ENCODE measurements at places on chromosomes 13 and 19.

DNA sequence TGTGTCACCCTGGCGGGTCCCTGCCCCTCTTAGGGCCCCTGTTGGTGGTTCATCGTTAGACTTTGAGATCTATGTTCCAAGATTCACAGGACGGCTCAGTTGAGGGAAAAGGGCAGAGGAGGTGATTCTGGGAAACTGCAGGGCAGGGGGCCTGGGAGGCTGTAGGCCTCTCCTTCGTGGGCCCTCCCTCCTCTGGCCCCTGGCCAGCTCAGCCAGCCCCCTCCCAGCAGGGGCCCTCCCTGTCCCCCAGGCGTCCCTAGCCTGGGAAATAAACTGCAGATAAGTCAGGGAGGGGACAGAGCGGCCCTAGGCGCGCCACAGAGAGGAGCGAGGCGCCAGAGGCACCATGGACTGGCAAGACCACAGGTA is 6.5 kb downstream of the HIF3A start:
- H3K4me1 ChIP-seq = peaks cover 41% of the 10 kb centered on the region
- no peak overlapping the region for H3K27ac ChIP-seq
- no peaks in the 10 kb centered on the region for H3K36me3 ChIP-seq
- H3K4me3 ChIP-seq = no peak overlapping the region
- H3K27me3 ChIP-seq = no peaks in the 10 kb centered on the region

DNA sequence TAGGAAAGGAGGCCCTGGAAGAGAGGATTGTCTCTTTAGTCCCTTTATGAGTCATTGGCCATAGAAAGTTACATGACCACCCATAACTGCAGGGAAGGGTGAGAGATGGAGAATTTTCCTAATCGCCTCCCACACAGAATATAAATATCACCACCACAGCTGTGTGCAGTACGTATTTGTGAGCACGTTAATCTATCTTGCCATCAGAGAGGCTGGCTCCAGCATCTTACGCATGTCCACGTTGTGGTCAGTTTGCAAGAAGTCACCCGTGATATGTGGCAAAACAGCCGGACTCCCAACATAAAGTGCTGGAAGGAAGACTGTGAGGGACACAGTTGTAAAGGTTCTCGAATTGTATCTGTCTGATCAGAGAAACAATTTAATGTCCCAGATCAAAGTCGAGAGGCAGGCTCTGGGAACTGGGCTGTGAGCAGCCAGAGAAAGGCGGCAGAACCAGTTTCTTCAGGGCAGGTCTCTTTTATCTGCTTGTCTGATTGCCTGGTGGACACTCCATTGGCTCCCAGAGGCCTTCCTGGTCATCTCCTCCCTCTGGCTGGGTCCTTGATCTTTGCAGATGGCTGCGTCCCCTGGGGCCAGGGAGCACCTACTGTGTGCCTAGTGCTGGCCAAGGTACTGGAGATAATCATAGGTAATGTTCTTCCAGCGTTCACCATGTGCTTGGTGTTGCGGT is 74.9 kb downstream of the SIPA1L3 start:
- H3K27ac ChIP-seq = peak overlapping the region; percentile 17
- H3K4me1 ChIP-seq = peaks cover 29% of the 10 kb centered on the region
- no peak overlapping the region for H3K4me3 ChIP-seq
- H3K36me3 ChIP-seq = no peaks in the 10 kb centered on the region

DNA sequence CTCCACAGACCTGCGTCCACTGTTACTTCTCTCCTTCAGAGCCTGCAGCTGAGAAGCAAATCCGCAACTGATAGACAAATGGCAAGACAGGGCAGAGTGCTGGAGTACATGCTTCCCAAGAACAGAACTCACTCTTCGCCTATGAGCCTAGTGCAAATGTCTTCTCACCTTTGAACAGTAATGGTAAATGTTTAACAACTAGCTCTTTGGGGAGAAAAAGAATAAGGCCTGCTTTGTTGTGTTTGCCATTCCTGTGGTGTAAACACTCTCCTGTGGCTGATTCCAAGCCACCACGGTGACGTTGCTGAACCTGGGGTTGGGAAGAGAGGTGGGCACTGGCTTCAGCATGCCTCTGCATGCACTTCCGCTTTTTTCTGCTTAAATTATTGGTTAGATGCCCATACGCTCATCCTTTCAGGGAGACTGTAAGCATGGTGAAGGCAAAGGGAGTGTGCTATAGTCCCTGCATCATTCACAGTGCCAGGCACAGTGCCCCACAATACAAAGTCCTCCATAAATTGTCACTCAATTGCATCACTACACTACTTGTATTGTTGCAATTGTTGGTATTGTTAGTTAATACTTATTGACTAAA is 28.1 kb upstream of the GTF3A start:
- no peaks in the 10 kb centered on the region for H3K27me3 ChIP-seq
- H3K4me1 ChIP-seq = peaks cover 10% of the 10 kb centered on the region
- H3K27ac ChIP-seq = no peak overlapping the region

- H3K36me3 ChIP-seq = no peaks in the 10 kb centered on the region
- no peaks in the 10 kb centered on the region for H3K4me1 ChIP-seq
- no peak overlapping the region for H3K27ac ChIP-seq
Measured at GRCh38 chr19:43741075-43741825, 13.5 kb downstream of the SMG9 start.

DNA sequence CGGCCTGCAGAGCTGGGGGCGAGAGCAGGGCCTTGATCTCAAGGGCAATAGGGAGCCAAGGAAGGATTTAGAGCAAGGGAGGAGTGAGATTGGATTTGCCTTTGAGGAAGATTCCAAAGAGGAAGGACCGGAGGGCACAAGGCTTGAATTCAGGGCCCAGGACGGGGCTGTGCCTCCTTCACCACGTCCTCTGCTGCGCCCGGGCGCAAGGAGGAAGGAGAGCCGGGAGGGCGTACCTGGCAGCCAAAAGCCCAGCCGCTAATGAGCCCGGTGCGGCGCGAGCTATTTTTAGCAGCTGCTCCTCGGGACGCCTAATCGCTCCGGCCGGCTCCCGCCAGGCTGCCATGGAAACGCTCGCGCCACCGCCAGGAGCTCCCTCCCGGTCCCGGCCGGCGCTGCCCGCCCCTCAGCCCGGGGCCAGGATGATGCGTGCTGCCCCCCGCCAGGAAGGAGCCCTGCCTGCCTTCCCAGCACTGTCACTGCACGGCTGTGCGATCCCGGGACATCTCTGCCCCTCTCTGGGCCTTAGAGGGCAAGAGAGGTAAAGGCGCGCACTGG is 31.3 kb downstream of the TINCR start:
- H3K36me3 ChIP-seq = no peaks in the 10 kb centered on the region
- DNase-seq = peak; percentile 77
- no peaks in the 10 kb centered on the region for H3K27me3 ChIP-seq
- no peak overlapping the region for H3K4me3 ChIP-seq
- no peak overlapping the region for H3K27ac ChIP-seq

Data from body of pancreas (tissue), 4 donors.